ENCODE measurements at places on chromosomes 2 and 18.

- no peak for DNase-seq
These were observed 7.8 kb downstream of the CCDC85A start for GRCh38 chr2:56191617-56192016.

DNA sequence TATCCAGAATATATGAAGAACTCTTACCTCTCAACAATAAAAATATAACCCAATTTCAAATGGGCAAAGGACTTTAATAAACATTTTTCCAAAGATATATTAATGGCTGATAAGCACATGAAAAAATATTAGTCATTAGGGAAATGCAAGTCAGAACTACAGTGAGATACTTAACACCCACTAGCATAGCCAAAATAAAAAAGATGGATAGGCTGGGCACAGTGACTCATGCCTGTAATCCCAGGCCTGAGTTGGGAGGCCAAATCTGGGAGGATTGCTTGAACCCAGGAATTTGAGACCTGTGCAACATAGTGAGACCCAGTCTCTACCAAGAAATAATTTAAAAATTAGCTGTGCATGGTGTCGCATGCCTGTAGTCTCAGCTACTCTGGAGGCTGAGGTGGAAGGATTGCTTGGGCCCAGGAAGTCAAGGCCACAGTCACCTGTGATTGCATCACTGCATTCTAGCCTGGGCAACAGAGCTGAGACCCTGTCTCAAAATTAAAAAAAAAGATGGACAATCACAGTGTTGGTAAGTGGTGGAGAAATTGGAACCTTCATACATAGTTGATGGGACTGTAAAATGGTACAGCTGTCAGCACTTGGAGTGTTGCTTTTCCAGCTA lies 25.1 kb downstream of the MARCHF7 start:
- DNase-seq, result no peak

GRCh38 chr2:113795405-113795920 lies 39.0 kb upstream of the SLC35F5 start:
- DNase-seq, result no peak

DNA sequence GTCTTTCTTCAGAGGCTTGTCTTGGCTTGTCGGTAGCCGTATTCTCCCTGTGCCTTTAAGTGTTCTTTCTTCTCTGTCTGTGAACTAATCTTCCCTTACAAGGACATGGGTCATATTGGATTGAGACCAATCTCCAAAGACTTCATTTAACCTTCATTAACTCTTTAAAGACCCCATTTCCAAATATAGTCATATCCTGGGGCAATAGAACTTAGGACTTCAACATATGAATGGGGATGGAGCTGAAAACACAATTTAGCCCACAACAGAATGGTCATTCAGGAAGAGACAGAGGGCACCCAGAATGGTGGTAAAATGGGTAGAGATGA lies 82.1 kb upstream of the TANK start:
- DNase-seq, result no peak

DNA sequence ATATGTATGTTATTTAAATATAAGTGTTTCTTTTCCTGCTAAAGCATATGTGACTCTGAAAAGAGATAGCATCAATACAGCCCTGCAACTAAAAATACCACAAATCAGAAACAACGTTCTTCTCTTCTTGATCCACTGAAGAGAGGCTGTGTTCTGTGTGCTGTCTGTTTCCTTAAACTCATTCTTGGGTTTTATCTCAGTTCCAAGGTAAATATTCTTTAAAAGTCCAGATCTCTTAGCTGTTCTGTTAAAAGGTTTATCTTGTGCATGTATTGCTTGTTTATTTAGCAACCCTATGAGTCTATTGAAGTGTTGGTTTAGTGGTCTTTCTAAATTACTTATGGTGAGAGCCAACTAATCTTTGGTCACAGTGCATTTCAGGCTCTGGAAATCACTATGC lies 173.3 kb upstream of the NT5C1B start:
- no peak for DNase-seq

DNA sequence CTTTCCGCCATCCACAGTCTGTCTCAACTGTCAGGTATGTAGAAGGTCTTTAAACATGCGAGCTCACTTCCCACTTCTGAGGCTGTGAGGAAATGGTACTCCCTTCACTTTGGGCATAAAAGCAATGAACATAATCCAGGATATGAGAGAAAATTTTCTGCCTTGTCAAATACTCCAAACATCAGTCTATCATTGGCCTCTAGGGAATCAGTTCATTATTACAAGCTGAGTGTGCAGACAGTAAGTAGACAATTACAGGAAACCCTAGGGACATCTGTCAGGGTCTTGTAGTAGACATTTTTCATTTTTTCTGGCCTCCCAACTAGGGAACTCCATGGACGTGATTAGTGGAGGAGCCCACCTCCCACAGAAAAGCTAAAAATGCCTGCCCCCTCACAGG lies 13.6 kb upstream of the APCDD1 start:
- DNase-seq, result no peak

DNA sequence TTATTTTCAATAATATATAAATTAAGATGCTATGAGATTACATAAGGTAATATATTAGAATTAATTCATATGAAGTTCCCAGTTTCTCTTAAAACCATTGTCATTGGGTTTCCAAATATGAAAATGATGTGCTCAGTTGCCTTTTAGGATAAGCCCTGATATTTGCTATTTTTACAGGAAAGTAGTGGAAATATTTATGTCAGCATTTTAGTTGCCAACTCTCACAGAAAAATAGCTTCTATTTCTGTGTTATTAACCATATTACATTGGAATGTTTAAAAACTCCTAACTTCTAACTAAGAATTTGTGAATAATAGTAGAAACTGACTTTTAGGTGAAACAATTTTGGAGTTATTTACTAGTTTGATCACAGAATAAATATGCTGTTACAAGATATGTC lies 74.0 kb downstream of the TMX3 start:
- DNase-seq, result no peak

DNA sequence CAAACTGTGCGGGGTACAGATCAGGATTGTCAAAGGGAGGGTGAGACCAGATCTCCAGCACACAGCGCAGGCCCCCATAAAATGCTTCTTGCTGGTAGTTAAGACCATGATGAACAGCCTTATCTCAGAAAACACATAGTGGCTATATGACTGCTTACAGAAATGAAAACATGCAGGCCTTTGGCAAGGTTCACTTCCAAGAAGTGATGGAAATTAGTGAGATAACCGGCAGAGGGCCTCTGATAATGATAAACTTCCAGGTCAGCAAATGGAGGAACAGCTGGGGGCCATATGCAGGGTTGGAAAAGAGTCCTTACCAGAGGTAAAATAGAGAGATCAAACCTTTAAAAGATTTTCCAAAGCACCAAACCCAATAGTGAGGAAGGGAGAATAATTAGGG lies 46.6 kb downstream of the CFAP221 start:
- DNase-seq, result no peak

- no peak for DNase-seq
These were observed 2.3 kb downstream of the LYPD1 start for GRCh38 chr2:132667706-132668105.

DNA sequence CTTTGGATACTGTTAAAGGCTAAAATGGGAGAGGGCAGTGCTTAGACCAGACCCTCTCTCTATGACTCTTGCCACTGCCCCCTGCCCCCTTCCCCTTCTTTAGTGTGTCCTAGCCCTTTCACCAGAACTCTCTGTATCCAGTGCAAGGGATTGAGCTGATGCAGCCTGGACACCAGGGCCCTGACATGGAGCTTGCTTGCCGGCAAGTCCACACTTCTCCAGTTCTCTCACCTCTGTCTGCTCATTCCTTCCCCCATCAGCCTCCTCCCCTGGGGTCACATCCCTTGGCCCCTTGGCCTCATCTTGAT lies 1.5 kb upstream of the WNT6 start:
- DNase-seq, result no peak

DNA sequence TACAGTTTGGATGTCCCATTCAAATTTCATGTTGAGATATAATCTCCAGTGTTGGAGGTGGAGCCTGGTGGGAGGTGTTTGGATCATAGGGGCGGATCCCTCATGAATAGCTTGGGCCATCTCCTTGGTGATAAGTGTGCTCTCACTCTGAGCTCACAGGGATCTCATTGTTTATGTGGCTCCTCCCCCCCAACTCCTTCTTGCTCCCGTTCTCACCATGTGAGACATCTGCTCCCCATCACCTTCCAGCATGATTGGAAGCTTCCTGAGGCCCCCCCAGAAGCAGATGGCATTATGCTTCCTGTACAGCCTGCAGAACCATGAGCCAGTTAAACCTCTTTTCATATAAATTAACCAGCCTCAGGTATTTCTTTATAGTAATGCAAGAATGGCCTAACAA lies 3.0 kb upstream of the INPP1 start:
- no peak for DNase-seq

GRCh38 chr2:160505256-160505655 lies 11.6 kb upstream of the RBMS1 start:
- no peak for DNase-seq

DNA sequence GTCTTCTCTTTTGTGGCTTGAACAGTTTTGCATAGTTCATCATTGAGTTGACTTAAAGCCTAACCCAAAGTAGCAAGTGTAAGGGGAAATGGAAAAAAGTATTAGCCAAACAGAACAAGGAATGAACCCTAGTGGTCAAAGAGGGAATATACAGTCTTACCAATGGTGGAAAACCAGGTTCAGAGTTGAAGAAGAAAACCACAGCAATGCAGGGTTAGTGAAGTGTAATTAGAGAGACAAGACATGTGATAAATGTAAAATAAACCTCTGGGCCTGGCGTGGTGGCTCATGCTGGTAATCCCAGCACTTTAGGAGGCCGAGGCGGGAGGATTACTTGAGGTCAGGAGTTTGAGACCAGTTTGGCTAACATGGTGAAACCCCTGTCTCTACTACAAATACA lies 2.4 kb downstream of the TTN start:
- no peak for DNase-seq

DNA sequence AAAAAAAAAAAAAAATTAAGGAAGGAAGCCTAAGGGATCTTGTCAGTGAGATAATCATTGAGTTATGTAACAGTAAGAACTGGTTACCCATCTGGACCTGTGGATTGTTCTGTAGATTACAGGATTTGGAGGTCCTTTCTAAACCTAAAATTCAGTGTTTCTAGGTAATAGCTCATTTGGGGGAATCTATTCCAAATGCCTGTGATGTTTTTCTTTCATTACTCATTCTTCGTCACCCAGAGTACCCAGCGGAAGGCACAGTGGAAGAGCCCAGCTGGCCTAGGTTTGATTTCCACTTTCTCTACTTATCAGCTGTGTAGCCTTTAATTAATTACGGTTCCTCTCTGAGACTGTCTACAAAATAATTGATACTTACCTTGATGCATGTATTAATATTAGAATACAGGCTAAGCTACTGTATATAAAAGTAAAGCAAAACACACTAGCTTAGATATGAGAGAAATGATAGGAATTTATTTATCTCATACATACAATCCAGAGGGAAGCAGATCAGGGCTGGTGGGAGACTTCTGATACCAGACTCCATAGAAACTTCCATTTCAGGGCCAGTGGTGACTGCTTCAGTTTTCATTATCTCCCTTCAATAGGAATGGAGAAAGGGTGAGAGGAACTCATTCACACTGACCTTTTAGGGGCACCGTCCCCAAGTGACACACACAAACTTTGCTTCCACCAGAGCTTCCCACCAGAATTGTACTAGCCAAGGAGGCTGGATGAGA lies 115.8 kb upstream of the NOSTRIN start:
- no peak for DNase-seq

DNA sequence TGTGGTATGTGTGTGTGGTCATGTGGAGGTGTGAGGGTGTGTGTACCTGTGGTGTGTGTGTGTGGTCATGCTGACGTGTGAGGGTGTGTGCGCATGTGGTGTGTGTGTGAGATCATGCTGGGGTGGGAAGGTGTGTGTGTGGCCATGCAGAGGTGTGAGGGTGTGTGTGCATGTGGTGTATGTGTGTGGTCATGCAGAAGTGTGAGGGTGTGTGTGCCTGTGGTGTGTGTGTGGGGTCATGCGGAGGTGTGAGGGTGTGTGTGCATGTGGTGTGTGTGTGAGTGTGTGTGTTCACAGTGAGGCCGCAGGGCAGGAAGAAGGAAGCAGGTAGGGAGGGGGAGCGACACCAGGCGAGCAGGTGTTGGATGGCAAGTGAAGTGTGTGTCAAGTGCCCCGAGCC lies 259.0 kb downstream of the LOXHD1 start:
- DNase-seq, result no peak

DNA sequence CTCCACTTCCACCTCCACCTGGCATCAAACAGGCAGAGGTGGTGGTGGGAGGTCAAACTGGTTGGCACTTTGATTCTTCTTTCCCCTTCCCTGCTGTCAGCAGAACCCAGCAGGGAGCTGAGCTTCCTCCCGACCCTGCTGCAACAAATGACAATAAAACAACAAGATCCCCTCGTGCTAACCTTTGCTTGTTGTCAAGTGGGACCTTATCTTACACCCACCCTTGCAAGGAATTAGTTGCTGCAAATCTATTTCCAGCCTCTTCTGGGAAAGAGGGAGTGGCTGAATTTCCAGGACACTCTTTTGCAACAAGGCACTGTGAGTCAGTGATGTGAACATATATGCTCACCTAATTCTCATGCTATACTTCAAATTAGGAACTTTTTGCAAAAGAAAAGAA lies 655.1 kb downstream of the DSC3 start:
- no peak for DNase-seq

GRCh38 chr2:154710685-154711084 lies 12.2 kb downstream of the KCNJ3 start:
- DNase-seq, result no peak

- DNase-seq, result no peak
These were observed 233.3 kb downstream of the AGAP1 start for GRCh38 chr2:235727174-235727573.

- DNase-seq, result no peak
These were observed 236.5 kb downstream of the GBX2 start for GRCh38 chr2:235931676-235932075.

DNA sequence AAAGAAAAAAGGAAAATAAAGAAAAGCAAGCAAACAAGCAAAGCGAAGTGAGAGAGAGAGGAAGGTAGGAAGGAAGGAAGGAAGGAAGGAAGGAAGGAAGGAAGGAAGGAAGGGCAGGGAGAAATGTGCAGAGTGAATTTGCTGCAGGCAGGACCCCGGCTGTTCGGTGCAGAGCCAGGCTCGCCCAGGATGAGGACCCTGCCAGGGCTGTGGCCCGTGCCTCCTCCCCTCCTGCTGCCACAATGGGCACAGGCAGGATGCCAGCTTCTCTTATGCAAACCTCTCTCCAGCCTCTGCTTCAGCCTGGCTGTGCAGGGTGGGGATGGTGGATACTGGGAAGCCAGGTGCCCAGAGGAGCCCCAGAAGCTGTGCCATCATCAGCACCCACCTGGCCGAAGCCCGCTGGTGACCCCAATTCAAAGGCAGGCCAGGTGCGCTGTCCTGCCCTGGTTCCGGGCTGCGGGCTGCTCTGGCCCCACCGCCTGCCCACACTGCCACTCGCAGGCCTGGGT lies 3.2 kb downstream of the GPR17 start:
- DNase-seq, result no peak

DNA sequence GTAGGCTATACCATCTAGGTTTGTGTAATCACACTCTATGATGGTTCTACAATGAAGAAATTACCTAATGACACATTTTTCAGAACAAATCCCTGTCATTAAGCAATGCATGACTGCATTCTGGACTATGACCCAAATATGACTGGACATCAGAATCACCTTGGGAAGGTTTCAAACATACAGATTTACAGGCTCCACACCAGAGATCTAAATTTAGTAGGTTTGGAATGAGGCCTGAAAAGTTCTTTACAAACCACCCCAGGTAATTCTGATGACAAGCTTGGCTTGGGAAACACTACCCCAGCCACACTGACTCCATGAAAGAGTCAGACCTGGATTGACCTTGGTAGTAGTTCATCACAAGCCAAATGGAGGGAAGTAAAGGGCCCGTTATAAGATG lies 52.2 kb upstream of the NFE2L2 start:
- no peak for DNase-seq

- DNase-seq, result no peak
These were observed 241.3 kb downstream of the HDAC4 start for GRCh38 chr2:239159476-239159911.

Measured in stimulated activated CD4-positive, alpha-beta T cell treated with anti-CD3 and anti-CD28 coated beads, Interleukin-12 subunit alpha, Interleukin-12 subunit beta, amount 100 ng/mL, for 4 hours (primary cell).